ENCODE measurements at places on chromosomes 1 and 21.

GRCh38 chr1:53579221-53580008 is 120.2 kb downstream of the DMRTB1 start:
- no peak for DNase-seq

DNA sequence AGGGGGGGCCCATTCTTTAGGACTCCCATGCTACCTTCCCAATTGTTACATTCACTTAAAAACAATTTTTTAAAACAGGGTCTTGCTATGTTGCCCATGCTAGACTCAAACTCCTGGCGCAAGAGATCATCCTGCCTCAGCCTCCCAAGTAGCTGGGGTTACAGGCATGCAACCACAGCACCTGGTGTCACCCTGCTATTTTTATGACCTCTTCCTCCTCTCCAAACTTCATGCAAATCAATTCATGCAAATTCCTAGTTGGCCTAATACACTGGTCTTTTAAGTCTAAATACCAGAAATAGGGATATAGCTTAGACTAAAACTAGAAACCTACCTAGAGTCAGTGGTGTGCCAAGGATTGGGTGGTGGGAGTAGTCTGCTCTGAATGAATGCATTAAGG is 30.1 kb downstream of the CDKN2C start:
- no peak for DNase-seq

DNA sequence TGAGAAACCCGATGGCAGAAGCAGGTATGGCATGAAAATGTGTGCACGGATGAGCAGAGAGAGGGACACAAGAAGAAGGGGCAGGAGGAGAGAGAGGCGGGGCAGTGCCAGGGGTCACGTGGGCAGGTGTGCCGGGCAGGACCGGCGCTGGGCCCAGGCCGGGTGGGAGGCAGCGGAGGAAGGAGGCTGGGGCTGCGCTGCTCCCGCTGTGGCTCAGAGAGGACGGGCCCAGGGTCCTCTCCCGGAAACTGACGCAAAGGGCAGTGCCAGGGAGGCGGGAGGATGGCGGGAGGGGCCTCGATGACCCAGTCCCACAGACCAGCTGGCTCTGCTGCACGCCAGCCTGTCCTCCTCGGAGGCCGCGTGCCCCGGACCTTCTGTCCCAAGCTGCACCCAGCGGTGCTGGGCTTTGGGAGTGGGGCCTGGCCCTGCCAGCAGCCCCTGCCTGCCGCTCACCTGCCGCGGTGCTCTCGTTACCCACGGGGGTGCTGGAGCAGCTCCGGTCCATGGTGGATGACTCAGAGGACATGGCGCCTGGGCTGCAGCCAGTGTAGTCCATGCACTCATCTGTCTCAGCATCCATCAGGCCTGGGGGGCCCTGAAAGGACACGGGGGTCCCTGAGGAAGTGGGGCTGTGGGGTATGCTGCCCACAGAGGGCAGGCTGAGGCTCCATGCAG is 153.9 kb downstream of the CASZ1 start:
- DNase-seq = no peak

- DNase-seq = peak; percentile 8
Measured at GRCh38 chr1:218284377-218284916, 646 bp upstream of the RRP15 start.

GRCh38 chr21:35457097-35457804 is 408.1 kb upstream of the RUNX1 start:
- no peak for DNase-seq

GRCh38 chr1:241677201-241677600 is 25.1 kb downstream of the WDR64 start:
- DNase-seq = no peak

DNA sequence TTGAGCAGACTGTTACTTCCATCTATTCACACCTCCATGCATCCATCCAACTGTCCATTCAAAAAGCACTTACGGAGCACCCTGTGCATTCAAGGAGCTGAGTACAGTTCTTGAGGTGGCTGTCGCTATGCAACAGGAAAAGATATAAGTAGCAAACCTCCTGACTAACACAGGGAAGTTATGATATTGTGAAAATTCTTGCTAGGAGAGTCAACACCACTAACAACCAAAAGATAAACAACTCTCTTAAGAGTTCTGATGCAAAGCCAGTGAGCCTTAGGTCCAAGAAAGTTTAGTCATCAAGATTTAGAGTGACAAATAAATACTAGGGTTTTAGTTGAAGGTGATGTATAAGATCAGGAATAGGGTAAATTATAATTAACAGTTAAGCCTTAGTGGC is 44.5 kb upstream of the TRIM45 start:
- DNase-seq = no peak

DNA sequence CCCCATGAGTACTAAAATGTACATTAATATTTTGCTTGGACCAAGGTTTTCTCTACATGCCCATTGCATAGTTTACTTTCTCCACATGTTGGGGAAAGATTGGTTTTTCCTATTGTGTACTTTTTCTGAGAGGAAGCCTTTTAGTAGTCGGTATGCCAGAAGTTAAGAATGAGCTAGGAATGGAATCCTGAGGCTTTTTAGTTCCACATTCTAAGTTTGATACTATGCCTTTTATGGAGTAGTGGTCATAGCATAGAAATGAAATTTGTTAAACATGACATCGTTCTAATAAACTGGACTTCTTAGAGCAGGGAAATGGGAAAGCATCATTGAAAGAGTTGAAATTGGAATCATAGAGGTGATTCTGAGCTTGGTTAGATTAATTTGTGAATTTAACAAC is 64.3 kb downstream of the BCL9 start:
- DNase-seq = no peak

DNA sequence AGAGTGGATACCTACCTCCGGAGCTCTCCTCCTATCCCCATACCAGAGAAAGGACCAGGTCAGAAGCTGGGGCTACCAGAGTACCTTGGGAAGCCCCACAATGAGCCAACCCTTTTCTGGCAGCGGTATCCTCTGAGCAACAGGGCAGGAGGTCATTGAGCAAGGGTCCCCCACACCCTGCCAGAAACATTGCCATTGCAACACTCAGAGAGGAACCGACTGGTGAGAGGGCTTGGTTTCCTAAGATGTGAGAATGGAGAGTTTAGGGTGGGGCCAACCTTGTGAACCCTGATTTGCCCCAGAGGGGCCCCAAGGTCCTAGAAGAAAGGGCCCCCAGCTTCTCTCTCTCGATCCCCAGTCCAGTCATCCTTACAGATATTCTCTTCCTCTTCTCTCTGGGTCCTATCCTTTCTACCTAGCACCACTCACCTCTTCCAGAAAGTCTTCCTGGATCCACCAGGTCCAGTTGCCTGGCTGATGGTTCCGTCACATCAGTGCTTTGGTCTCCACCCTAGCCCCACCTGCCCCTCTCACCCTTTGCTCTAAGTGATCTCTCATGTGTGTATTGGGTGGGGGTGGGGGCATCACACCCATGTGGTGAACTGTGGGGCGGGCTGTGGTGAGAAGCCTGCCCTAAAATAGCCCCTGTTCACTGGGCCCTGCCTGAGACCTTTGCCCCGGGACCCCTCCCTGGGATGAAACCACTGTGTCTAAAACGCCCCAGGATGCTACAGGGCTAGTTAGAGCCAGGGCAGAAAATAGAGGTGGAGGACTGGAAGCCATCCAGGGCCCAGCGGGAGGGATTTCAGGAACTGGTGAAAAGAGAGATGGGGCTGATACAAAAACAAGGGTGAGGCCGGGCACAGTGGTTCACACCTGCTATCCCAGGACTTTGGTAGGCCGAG is 8.7 kb downstream of the FGR start:
- DNase-seq = no peak

GRCh38 chr1:51317798-51318197 is 12.6 kb downstream of the TTC39A start:
- no peak for DNase-seq

- no peak for DNase-seq
Measured at GRCh38 chr1:115280064-115280463, 58.0 kb downstream of the NGF start.

DNA sequence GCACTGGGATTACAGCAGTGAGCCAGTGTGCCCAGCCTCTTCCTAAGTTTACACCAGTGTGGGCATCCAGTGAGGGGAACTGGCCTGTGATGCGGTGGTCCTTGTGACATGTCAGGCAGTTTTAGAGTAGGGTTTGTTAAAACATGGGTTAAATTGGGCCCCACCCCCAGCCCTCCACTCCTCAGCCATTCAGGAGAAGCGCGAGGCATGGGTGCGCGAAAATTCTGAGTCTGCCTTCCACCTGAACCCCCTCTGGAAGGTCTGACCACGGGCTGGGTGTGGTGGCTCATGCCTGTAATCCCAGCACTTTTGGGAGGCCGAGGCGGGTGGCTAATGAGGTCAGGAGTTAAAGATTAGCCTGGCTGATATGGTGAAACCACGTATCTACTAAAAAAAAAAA is 51.7 kb downstream of the SKI start:
- DNase-seq = no peak

GRCh38 chr1:192529811-192530210 is 45.8 kb upstream of the RGS1 start:
- no peak for DNase-seq

GRCh38 chr1:157311730-157312081 is 173.5 kb upstream of the ETV3 start:
- no peak for DNase-seq

- no peak for DNase-seq
Measured at GRCh38 chr1:27416387-27417111, 24.1 kb downstream of the GPR3 start.

- no peak for DNase-seq
Measured at GRCh38 chr21:44799646-44800045, 2.0 kb downstream of the UBE2G2 start.

DNA sequence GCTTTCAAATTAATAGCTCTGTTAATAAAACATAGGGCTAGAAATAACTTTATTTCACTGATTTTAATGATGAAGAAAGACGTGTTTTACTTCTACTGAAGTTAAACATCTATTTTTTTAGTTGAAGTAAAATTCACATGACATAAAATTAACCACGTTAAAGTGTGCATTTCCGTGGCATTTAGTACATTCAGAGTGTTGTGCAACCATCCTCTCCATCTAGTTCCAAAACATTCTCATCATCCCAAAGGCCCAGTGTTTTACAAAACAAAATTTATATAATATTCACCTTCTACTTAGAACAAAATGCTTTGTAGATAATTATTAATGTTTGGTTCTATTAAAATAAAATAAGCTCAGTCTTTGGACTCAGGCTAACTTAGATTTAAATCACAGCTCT is 108.5 kb upstream of the GNG12 start:
- no peak for DNase-seq

- DNase-seq = no peak
Measured at GRCh38 chr1:47522935-47523834, 85.3 kb downstream of the FOXD2 start.

DNA sequence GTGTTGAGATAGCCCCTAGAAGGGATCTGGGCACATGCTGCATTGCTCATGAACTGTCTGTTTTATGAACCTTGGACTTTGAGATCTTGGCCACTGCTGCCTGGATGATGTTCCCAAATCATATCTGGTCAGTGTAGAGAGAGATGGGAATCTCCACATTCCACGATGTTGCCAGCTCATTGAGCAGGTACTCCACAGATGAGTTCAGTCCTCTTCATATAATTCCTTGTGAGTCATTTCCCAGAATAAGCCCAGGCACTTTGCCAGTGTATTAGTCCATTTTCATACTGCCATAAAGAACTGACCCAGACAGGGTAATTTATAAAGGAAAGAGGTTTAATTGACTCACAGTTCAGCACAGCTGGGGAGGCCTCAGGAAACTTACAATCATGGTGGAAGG is 254.0 kb upstream of the RUNX1 start:
- DNase-seq = no peak

DNA sequence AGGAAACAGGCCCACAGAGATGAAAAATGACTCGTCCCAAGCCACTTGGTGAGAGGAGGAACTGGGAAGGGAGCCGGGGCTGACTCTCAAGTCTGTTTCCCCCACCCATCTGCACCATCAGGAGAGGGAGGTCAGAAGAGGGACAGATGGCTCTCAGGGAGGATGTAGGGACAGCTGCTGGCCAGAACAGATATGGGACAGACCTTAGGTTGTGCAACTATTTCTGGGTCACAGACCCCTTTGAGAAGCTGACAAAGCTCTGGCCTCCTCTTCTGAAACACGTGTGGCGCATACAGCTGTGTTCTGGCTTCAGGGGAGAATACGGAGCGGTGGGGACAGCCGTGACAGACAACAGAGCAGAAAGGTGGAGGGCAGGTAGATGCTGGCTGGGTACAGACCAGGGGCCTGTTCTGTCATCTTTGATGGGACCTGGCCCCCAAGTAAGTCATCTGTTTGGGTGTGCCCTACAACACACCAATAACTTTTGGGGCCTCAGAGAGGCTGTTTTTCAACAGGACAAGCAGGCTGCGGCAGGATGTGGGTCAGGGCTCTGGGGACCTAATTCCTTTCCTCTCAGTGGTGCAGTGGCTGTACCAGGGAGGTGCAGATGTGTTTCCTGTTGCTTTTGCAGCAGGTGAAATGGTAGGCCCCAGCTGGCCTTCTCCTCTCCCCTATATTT is 7.3 kb downstream of the SH3BGRL3 start:
- DNase-seq = no peak

- DNase-seq = no peak
Measured at GRCh38 chr1:19007491-19008441, 51.3 kb upstream of the IFFO2 start.

DNA sequence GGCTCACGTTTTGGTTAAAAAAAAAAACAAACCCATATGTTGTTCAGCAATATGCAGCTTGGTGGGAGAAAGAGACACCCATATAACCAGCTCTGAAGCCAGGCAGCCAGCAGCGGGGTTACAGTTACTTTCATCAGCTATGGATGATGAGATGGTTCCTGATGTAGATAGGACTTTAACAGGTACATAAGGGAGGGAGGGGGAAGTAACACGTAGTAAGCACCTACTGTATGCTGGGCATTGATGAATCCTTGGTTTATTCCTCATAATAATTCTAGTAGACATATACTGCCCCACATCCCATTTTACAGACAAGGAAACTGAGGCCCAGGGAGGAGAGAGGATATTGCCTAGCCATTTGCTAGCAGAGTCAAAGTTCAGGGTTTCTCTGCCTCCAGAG is 2.0 kb downstream of the SLC1A7 start:
- no peak for DNase-seq

- no peak for DNase-seq
Measured at GRCh38 chr1:156511644-156512043, 11.1 kb upstream of the MEF2D start.

- DNase-seq = no peak
Measured at GRCh38 chr1:22618056-22618455, 18.4 kb upstream of the C1QA start.

- no peak for DNase-seq
Measured at GRCh38 chr1:110873856-110874255, 908 bp downstream of the CD53 start.

GRCh38 chr1:11481019-11481418 is 2.1 kb downstream of the DISP3 start:
- no peak for DNase-seq

GRCh38 chr1:179729881-179730280 is 13.2 kb upstream of the FAM163A start:
- DNase-seq = no peak

DNA sequence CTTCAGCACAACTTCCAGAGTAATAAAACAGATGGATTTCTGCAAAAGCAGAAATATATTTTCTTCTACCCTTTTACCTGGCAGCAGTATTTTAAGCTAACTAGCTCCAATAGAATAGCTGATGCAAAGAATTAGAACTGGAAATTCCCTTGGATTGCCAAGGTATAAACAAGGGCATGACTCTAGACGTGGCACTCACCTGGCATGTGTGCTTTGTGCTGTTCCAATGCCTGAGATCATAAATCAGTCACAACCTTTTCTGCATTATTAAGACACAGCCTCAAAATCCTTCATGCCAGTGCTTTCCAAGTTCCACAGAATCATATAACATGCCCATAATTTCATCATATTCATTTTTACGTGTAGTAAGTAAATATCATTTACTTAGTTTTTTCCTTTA is 1048.7 kb downstream of the ADGRL2 start:
- no peak for DNase-seq

- DNase-seq = no peak
Measured at GRCh38 chr1:203051841-203052324, 25.6 kb downstream of the PPFIA4 start.

GRCh38 chr1:167663002-167663772 is 33.2 kb downstream of the RCSD1 start:
- DNase-seq = no peak
